ENCODE measurements at places on chromosomes 3 and 15. TPM values are rescaled to one million over a fixed set of nuclear protein-coding genes. Genes with fewer than 3 reads are reported as not detected.

Gene CD47
- total RNA-seq, result 180 TPM

Gene ZSCAN29
- total RNA-seq, result 59.3 TPM

Gene TMC3
- 0.22 TPM for total RNA-seq

Gene SKIC8
- 60.8 TPM for total RNA-seq

Gene LMAN1L
- 3.0 TPM for total RNA-seq

Gene KLHL6
- 2.5 TPM for total RNA-seq

Gene ADAMTS9
- total RNA-seq, result 77.6 TPM

Gene SPTBN5
- total RNA-seq, result 7.1 TPM

Gene GOLGA6L9
- total RNA-seq, result 14.8 TPM

Gene SSR3
- total RNA-seq, result 72.2 TPM

Gene RPL14
- total RNA-seq, result 294 TPM

Gene FETUB
- total RNA-seq, result not detected

Gene STAB1
- 53.9 TPM for total RNA-seq

Gene P2RY1
- 47.6 TPM for total RNA-seq

Gene ALPK3
- 11.1 TPM for total RNA-seq

Gene P2RY12
- 3.0 TPM for total RNA-seq

Gene PARP14
- 29.6 TPM for total RNA-seq

Gene OIP5
- total RNA-seq, result 4.6 TPM

Gene PRSS50
- total RNA-seq, result 1.2 TPM

Gene SCAANT1
- not detected for total RNA-seq

Gene FGF7
- total RNA-seq, result 15.6 TPM

Gene CRYGS
- 2,965 TPM for total RNA-seq

Gene PDE12
- 22.0 TPM for total RNA-seq

Gene PLA2G4E
- total RNA-seq, result 0.16 TPM

Gene UPK1B
- 10.1 TPM for total RNA-seq

Gene KBTBD12
- 6.0 TPM for total RNA-seq

Gene SLITRK3
- total RNA-seq, result 2.4 TPM

Gene SSUH2
- total RNA-seq, result 0.77 TPM

Gene LEO1
- 45.1 TPM for total RNA-seq

Gene SST
- not detected for total RNA-seq

Gene NT5DC2
- total RNA-seq, result 62.9 TPM

Gene CLASP2
- total RNA-seq, result 556 TPM

Gene SCN5A
- total RNA-seq, result 3.0 TPM

Gene SNRK
- 97.6 TPM for total RNA-seq

Gene TICRR
- 2.4 TPM for total RNA-seq

Gene ZIC1
- total RNA-seq, result 19.4 TPM

Gene KBTBD13
- total RNA-seq, result not detected

Gene SETD5
- 185 TPM for total RNA-seq
